ENCODE measurements at places on chromosomes 5 and 9.

GRCh38 chr5:64180661-64181343 is 15.2 kb downstream of the RNF180 start:
- DNase-seq: no peak

GRCh38 chr9:126435626-126436025 is 109.0 kb downstream of the MVB12B start:
- no peak for DNase-seq

DNA sequence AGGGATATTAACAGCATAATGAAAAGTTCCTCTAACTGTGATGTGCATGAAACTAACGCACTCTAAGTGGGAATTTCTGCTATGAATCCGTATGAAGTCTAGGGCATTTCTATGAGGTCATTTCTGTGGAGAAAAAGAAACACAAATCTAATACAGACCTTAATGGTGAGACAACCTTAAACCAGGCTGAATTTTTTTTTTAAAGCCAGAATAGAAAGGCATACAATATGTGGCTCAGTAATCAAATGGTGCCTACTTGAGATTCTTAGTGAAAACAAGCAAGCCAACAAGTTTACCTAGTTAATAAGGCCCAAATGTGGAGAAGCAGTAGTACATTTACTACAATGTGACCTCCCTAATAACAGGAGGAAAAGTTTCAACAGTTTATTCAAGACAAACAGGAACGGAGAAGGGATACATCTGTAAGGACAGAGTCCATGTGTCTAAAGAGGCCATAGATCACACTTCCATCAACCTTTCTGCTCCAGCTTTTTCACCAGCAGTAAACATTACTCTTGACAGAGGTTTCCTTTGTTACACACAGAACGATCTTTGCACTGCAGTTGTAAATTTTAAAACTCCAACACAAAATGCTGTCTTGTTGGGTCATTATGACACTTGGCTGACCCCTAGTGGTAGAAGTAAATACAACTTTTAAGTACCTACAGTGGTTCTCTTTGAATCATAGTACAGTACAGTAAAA is 26.2 kb downstream of the CARNMT1 start:
- DNase-seq: no peak

DNA sequence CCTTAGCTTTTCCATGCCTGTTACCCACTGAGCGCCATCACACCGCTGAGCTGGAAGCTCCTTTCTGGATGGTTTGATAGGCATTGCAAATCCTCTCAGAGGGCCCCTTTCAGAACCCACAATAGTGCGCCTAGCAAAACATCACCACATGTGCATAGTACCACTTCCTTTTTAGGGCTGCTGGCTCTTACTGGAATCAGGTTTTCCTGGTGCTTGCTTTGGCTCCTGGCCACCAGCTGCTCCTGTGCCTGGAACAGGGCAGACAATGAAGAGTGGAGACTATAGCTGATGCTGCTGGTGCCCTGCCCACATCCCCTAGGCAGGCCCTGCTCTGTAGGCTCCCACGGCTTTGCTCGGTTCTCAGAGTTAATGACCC is 163.6 kb upstream of the SEMA6A start:
- no peak for DNase-seq

DNA sequence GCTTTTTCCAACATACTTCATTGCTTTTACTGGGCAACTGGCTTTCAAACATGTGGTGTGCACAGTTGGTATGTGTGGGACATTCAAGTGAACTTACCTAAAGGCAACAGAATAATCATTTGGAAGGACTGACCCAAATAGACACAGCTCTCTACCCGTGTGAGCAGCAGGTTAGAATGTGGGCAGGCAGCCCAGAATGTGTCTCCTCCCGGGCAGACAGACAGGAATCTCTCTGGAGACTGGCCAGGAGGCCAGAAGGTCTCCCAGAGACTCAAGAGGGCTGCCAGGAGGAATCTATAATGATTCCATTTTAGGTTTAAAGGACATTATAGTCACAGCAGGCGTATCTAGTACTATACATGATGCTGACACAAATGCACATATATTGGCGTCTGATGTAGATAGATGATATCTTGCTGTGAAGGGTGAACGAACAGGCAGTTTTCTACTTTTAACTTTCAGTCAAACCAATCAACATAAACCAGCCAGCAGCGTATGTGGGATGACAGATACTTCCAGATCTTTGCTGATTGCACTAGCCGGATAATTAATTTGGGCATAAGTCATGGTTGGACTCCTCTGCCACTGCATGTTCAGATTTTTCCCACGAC is 297.4 kb upstream of the ZNF608 start:
- DNase-seq: no peak

DNA sequence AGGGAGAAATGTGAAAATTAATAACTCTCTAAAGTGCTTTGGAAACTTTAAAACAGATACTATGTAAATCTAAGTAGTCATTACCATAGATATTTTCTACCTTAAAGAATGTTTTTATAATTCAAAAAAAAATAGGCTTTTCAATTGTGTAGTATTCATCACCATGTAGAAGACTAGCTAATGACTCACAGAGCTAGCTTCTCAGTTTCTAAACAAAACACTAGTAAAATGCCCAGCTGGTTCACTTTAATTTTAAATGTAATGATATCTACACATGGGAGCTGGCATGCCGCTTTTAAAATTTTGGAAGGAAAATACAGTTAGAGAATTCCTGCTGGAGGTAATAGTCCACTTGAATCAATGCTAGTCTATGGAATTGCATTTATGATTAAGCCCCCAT is 509.8 kb downstream of the CSNK1G3 start:
- no peak for DNase-seq

DNA sequence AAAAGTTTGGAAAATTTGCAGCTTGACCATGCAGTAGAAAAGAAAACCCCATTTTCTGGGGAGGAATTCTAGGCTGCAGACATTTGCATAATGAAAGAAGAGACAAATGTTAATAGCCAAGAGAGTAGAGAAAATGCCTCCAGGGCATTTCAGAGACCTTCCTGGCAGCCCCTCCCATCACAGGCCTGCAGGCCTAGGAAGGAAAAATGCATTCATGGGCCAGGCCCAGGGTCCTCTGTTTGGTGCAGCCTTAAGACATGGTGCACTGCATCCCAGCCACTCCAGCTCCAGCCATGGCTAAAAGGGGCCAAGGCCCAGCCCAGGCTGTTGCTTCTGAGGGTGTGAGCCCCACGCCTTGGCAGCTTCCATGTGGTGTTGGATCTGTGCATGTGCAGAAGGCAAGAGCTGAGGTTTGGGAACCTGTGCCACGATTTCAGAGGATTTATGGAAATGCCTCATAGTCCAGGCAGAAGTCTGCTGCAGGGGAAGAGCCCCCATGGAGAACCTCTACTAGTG is 75.0 kb upstream of the OR13F1 start:
- DNase-seq: no peak

DNA sequence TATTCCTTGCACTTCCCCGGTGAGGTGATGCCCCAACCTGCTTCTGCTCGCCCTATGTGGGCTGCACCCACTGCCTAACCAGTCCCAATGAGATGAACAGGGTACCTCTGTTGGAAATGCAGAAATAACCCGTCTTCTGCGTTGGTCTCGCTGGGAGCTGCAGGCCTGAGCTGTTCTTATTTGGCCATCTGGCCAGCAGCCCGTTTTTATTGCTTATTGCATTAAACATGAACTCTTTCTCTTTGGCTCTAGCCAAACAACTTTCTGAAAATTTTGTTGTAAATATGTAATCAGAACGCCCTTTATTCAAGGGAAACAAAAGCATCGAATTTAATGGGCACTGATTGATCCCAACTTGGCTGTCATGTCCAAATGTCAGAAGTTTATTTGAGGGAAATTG is 124.7 kb upstream of the FTMT start:
- DNase-seq: no peak

DNA sequence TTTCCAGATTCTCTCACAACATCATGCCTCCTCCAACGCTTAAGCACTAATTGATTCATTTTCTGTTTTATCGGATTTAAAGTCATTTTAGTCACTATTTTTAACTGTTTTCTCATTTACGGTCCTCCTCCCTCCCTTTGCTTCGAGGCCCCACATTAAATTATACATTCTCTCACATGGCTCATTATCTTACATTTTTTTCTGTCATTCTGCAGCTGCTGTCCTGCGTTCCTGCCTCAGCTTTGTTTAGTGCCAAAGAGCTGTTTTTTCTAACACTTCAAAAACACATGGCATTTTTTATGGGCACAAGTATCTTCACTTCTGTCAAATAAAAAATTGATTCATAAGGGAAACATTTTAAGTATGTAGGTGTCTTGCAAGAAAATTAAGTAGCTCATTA is 130.1 kb upstream of the FST start:
- no peak for DNase-seq

GRCh38 chr9:109421026-109421970 is 76.8 kb downstream of the PTPN3 start:
- no peak for DNase-seq

GRCh38 chr5:119750887-119751733 is 121.8 kb downstream of the FAM170A start:
- DNase-seq: no peak

DNA sequence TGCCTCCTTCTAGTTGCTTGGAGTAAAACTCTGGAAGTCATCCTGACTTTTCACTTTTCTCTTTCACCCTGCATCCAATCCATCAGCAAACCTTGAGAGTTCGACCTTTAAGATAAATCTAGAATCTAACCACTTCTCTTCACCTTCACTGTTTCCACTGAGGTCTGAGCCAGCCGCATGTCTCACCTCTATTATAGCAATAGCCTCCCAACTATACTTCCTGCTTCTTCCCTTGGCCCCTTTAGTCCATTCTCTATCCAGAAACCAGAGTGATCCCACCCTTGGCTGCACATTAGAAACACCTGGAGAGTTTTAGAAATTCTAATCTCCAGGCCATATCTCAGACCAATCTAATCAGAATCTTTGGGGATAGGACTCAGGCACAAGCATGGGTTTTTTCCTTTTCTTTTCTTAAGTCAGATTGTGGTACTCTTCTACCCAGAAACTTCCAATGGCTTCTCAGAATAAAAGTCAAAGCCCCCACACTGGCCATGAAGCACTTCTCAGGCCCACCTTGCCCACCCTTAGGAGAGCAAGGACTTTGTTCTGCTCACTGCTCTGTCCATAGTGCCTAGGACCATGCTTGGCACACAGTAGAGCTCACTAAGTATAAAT is 33.1 kb downstream of the MFAP3 start:
- no peak for DNase-seq

DNA sequence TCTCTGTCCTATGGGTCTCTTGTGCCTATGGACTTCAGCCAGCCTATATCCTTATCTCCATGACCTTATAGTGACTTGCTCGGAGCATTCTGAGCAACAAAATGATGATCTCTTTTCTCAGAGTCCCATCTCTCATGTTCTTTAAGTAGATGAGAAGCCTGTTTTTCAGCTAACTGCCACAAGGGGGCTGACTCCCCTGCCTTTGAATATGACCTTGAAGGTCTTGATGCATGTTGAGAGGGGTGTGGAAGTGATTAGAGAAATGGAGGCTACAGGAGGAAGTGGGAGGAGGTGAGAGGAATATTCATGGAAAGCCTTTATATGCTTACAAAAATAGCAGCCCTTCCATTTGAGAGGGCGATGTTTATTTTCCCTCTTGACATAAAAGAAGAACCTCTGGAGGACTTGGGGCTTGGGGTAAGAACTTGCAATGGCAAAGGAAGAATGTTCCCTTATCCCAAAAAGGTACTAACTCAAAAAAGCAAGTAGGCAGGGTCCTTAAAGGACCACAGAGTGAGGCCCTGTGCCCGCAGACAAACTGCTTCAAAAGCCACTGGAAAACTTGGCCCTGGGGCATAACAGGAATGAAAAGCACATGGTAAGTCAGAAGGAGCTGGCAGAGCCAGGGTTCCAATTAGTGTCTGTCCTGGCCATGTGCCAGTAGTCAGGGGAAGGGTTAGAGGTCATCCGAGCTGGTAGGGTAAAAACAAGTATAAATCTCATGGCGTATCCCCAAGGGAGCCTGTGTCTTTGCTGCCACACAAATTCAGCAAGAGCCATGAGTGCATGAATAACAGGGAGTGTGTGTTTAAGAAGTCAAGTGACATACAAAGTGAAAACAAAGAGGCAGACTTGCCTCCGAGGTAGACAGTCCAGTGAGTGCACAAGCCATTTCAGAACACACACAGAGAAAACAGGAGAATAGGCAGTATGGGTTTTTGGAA is 39.1 kb downstream of the FGD3 start:
- DNase-seq: no peak

DNA sequence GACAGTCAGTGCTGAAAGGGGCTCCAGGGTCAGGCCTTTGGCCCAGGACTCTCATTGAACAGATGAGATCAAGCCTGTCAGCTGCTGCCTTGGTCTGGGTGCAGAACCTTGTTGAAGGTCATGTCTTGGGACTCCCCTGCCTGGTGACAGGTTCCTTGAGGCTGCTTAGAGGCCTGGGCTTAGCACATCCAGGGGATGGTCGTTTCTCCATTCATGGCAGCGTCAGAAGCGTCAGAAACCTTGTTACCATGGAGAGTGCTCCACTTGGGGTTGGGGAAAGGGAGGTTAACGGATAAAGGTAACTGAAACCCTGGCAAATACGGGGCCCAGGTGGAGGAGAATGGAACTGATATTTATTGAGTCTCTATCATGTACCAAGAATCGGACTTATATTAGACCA is 8.8 kb downstream of the ARPC5L start:
- DNase-seq: no peak

- no peak for DNase-seq
Observed at GRCh38 chr5:137632716-137633115, 103.2 kb downstream of the KLHL3 start.

DNA sequence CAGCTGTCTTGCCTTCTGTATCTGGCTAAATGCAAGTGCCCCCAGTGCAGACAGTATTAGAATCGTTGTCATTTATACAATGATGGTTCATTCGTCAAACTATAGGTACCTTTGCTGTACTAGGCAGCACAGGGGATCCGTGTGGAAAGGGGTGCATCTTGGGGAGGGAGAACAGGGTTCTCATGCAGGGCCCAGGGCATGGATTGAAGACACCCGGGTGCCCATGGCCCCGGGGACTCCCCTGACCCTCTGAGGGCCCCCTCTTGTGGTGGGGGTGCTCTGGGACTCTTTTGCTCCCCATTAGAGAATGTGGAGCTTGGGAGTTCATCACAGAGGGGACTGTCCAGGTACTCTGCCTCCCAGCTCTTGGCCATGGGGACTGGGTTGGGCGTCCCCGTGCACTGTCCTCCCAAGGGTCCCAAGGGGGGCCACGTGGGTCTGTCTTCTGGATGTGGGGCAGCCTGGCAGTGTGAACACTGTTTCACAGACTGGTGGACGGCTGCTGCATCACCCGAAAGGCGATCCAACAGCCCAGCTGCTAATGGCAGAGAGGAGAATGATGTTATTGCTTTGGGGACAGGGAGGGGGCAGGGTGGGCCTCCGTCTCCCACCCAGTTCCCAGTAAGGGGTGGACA is 36.9 kb upstream of the RXRA start:
- DNase-seq: no peak

DNA sequence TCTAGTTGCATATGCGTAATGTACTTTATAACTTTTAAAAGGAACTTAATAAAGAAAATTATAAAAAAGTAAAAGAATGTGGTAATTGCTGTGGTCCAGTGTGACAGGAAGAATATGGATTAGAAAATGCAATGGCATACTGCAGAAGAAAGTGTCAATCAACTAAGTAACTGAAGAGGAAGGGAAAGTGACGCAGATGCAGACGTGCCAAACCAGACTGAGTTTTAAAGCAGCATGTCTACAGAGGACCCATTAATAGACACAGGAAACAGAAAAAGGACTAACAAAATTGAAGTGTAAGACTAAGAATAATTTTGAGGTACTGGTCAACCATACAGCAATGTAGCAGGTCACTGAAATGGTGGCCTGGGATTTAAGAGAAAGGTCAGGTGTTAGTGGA is 73.3 kb downstream of the DPYSL3 start:
- DNase-seq: no peak
